T-cell (primary cell): ENCODE measurements at places on chromosomes 2 and 18.
A peak's percentile ranks its signal among the peaks of the same experiment; 100 is the strongest.

DNA sequence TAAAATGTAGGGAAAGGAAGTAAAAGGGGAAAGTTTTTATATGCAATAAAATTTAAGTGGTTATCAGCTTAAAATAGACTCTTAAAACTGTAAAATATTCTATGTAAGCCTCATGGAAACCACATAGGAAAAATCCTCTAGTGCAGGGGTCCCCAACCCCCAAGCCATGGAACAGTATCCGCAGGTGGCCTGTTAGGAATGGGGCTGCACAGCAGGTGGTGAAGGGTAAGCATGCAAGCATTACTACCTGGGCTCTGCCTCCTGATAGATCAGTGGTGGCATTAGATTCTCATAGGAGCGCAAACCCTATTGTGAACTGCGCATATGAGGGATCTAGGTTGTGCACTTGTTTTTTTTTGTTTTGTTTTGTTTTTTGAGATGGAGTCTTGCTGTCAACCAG, 1409.3 kb upstream of the CDH2 start:
- DNase-seq: no peak

DNA sequence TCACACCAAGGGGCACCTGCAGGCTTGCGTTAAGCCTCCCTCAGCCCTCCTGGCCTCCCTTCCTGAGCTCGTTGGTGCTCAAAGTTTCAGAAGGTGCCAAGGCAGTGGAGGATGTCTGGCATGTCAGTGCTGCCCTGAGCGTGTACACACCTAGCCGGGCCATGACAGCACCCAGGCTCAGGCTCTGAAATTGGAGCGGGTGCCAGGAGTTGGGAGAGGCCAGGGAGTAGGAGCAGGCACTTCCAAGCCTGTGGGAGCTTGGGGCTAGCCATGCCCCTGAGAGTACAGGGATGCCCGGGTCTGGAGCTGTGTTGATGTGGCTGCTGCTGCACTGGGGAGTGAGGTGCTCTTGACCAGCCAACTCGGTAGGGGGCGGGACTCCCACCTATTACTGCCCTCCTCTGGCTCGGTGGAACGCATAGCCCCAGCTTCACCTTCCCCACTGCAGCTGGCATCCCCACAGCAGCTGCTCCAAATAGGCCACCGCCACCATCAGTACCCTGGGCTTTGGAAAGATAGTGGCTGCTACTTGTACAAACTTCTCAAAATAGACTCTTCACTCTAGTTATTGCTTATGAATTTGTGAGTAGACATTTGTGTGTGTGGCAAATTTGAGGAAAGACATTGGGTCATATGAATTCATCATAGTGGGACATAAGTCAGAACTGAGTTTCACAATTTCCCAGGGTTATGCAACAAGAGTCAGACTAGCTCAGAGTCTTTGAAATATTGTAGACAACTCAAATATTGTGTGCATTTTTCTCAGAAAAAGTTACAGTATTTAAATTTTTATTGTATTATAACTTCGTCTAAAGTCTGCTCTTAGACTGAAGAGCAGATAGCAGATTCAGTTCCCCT, 6.8 kb upstream of the PCARE start:
- no peak for DNase-seq

DNA sequence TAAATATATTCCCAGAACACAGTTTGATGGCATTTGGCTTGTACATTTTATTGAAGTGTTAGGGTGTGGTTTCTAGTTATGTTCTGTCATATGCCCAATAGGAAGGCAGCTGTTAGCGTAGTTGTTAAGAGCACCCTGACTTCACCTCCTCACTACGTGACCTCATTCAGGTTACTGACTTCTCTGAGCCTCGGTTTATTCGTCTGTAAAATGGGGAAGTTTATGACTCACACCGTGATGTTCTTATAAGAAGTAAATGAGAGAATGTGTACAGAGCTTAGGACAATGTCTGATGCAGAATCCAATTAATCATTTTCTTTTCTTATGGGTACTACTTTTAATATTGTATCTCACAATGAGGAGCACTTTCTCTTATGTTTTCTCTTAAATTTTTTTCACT, 226.0 kb downstream of the PTPRM start:
- no peak for DNase-seq

GRCh38 chr18:62741118-62741566, 25.8 kb downstream of the PHLPP1 start:
- no peak for DNase-seq

DNA sequence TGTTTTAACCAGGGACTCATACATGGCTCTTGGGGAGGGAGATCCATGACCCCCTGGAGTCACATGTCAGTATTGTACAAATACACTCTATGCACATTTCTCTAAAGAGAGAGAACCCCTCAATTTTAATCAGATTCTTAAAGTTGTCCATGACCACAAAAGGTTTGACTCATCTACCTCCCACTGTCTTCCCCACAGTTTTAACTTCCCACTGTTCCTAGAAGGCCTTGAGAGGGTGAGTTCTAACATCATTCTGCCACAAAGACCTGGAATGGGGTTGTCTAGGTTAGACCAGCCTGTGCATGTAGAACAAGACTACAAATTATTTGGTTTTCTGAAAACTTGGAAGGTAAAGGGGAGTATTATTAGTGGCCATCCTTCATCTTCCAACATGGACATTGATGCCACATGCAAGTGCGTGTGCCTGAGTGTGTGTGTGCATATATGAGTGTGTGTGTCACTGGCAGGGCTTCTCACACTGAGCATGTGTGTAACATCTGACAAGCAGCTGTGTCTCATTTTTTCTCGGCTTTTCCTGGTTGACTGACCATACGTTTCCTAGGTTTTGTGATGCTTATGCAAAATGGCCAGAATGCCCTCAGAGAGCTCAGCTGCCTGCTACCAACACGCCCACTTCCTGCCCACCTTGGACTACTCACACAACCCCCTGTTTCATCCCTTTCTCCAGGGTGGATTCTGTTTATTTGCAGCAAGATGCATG, 94.6 kb upstream of the LGALSL start:
- DNase-seq: no peak

- DNase-seq: no peak
Observed at GRCh38 chr2:206688453-206688852, 29.7 kb downstream of the DYTN start.

DNA sequence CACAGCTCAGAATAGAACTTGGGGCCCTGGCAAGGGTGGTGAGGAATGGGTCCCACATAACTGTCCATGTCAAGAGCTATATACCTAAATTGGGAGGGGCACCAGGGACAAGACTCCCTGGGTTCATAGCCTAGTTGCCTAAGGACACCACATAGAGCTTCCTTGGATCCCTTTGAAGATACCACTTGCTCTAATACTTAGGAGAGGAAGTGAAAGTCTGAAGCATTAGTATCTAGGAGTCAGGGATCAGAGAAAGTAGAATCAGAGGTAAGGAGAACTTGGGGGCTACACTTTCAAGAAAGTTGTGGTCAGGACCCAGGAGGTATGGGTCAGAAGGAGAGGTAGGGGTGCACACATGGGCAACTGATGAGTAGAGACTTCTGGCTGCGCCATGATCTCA, 318.2 kb upstream of the SLC39A10 start:
- no peak for DNase-seq

DNA sequence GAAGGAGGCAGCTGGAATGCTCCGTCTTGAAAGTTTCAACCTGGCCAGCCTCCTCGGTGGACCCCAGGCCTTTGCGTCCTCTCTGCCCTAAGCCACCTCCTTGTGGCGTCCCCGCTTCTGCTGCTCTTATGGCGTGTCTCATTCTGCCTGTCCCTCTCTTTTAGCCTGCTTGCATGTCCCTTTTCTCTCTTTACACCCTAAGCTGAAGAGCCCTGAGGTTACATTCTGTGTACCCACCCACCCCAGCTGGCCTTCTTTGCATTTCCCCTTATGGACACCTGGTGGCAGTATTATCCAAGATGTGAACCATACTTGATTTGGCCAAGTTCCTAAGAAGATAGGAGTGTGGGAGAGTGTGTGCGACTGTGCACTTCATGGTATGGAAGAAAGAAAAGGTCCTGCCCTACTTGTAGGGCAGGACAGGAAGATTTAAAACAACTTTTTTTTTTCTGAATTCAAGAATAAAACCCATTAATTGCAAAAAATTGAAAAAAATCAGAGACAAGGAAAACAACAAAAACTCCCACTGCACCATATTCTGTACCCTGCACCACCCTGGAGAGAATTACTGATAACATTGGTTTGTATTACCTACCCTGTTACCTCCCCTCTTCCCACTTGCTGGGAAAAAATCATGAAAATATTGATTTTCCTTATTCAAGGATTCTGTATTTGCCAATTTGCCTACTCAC, 77.4 kb downstream of the DYSF start:
- DNase-seq: no peak

DNA sequence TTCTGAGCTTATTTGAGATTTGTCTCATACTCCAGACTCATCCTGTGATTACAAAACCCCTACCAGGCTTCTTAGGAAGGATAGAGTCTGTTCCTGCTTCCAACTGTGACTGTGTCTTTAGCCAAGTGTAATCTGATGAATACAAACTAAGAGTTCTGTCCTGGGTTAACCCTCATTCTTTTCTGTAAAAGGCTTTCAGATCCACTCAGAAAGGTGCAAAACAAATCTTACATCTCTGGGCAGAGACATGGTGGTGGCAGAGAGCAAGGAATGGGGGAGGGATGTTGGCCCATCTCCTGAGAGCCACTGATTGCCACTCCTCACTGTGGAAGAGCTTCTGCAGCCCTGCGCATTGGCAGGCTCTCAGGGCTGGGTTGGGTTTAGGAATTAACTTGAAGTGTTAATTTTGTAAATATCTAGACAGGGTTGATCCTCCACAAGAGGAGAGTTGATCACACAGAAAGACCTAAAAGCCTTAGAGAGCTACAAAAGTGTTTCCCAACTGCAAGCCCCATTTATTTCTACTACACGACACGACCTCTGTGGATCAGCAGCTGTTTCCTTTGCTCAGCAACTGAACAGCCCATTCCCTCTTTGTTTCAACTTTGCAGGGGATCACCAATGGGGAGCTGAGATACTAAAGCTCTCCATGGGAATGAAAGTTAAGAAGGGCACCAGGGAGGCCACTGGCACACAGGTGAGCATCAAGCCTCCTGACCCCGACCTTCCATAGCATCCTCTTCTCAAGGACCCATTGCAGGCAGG, 23.7 kb upstream of the SPTBN1 start:
- no peak for DNase-seq

- no peak for DNase-seq
Observed at GRCh38 chr18:73880387-73880786, 267.2 kb downstream of the FBXO15 start.

GRCh38 chr18:79851950-79852349, 54.2 kb downstream of the KCNG2 start:
- DNase-seq: no peak

- peak; percentile 8 for DNase-seq
Observed at GRCh38 chr2:111119822-111120252, 877 bp upstream of the BCL2L11 start.

DNA sequence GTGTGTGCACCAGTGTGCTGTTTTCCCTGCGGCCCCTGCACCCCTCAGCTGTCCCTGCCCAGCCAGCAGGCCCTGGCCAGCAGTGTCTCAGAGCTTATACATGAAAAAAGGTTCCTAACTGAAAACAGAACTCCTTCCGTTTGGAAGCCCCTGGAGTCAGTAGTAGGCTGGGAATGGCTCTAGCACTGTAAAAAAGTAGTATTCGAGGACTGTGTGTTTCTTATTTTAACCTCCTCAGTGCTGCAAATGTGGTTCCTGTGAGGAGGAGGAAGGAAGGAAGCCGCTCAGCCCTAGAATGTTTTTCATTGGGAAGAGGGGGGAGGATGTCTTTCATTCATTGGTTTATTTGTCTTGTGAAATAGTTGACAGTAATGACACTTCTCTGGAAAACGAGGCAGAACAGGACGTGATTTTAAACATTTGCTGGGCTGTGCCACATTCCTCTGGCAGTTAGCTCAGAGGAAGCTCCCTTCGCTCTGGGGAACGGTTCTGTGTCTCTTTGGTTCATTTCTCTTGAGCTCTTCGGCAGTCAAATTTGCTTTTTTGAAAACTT, 103.5 kb downstream of the SPTBN1 start:
- no peak for DNase-seq

GRCh38 chr2:27264753-27265535, 2.1 kb upstream of the SLC30A3 start:
- DNase-seq: peak; percentile 41

- no peak for DNase-seq
Observed at GRCh38 chr2:217736776-217737550, 265.8 kb downstream of the TNS1 start.
